ENCODE measurements at places on chromosomes 6 and 20.

GRCh38 chr6:154638369-154638768 is 94.8 kb upstream of the SCAF8 start:
- no peak for DNase-seq

DNA sequence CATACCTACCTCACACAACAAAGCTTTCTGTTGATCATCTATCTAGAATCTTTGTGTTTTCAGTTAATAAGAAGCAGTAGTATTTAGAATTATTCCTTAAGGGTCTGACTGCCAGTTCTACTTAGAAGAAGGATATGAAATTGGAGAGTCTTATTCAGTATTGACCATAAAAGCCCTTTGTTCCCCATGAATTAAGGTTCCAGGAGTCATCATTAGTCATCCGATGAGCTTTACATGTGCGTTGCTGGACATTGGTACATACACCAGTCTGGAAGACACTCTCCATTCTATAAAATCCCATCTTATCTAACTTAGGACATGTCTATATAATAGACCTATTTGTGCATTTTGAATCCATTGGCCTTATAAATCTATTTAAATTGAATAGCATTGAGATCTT is 34.4 kb upstream of the RNF217 start:
- DNase-seq, result no peak

- DNase-seq, result no peak
These were observed 338.3 kb upstream of the CHD6 start for GRCh38 chr20:41956338-41957074.

DNA sequence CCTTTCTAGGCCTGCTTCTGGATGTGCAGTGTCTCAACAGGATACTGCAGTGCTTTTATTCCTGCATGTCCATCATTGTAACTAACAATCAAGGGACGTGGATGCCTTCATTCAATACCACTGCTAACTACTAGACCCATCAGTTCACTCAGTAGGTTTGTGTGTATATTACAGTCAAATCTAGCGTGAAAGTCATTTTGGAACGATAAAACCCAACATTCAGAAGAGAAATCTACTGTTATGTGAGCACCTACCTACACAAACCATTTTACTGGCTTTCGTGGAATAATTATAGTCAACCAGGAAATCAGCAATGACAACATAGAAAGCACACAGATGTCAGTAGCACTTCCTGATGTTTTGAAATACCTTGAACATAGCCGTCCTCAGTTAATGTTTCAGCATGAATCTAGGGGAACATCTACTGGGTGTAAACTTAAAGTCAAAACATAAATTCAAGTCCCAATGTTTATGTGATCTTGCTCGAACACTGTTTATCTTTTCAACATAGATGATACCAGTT is 270.6 kb downstream of the FARS2 start:
- no peak for DNase-seq

- no peak for DNase-seq
These were observed 1.1 kb upstream of the MMP24OS start for GRCh38 chr20:35279040-35279439.

DNA sequence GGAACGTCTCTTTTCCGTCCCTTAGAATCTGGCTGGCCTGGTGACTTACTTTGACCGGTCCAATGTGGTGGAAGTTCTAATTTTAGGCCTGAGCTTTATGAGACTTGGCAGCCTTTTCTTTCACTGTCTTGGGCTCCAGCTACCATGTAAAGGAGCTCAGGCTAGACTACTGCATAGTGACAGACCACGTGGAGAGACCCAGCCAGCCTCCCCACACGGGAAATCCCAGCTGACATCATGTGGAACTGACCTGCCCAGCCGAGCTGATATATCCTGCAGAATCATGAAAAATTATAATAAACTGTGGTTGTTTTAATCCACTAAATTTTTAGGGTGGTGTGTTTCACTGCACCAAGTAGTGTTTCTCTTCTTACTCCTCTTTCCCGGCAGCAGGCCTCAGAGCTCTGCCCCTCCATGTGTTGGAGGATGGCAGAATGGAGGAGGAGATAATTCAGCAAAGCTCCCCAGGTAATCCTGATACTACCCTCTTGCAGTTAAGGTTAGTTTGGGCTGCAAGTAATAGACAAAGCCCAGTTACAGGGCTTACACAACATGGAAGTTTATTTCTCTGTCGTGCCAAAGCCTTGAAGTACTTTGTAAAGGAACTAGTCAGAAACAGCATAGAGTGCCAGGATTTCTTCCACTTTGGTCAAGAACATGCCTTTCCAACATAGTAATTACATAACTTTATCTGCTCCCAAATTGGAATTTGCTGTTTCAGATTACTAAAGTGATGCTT is 87.5 kb downstream of the SH3BGRL2 start:
- no peak for DNase-seq

DNA sequence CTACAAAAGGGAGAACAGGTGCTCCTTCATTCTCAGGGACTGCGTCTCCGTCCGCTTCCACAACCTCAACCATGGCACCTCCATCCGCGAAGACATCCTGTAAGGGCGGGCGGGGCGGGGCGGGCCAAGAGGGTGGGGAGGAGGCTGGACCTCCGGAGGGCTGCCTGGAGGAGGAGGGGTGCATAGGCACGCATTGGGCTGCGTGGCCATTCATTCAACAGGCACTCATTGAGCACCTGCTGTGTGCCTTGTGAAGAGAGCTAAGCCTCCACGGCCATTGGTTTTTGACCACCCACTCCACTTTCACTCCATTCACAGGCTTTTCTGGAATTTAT is 435 bp downstream of the ZSWIM3 start:
- DNase-seq, result no peak

GRCh38 chr6:3230900-3231246 is 3.4 kb upstream of the TUBB2B start:
- DNase-seq, result no peak

GRCh38 chr20:3404402-3404801 is 3.1 kb downstream of the DNAAF9 start:
- DNase-seq, result no peak

DNA sequence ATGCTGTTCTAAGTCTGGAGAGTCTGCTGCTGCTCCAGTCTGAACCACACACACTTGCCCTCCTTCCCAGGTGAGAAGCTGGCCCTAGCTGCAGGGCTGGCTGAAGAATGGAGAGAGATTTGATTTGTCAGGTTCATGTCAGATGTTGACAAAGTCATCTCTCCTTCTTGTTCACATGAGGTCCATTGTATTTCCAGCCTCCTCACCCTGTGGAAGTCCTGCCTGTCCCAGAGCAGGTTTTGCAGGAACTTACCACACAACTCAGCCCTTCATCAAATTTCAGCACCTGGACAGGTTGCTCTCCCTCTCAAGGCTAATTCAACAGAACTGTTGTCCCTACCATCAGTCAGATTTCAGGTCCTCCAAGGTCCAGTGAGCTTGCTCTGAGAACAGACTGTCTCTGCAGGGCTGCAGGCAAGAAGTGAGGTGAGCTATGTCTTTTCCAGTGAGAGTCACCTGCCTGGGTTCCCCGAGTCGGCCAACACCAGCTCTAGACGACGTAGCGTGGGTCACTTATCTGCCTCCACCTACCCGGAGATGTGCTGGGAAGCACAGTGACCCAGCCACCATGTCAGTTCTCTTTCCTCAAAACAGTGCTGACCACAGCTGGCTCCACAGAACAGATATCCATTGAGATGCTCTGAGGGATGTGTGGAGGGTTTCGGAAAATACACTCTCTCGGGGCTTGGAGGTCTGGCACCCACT is 58.0 kb upstream of the CD93 start:
- DNase-seq, result no peak

- DNase-seq, result no peak
These were observed 58.4 kb upstream of the IER3 start for GRCh38 chr6:30802731-30803130.

- no peak for DNase-seq
These were observed 117.7 kb downstream of the PLEKHG1 start for GRCh38 chr6:150717419-150717818.
